ENCODE measurements at places on chromosomes 3 and 15.

DNA sequence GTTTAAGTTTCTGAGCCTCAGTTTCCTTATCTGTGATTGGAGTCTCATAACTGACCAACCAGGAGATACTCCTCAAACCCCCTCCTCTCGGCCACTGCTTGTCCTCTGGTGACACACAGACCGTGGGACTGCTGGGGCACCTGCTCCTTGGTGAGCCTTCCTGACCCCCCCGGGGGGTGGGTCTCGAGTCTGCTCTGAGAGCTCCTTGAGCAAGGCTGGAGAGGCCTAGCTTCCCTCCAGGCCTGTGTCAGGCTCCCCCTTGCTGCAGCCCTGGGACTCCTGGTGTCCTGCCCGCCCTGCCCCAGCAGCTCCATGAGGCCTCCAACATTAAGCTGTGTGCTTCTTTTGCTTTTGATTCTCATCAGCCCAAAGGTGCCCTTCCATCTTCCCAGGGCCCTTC is 27.7 kb downstream of the SRPRB start:
- DNase-seq: no peak

GRCh38 chr3:141811348-141811747 is 48.1 kb downstream of the GRK7 start:
- DNase-seq: no peak

GRCh38 chr15:78695046-78695671 is 54.1 kb upstream of the CHRNB4 start:
- no peak for DNase-seq

GRCh38 chr15:95295363-95295762 is 1035.1 kb upstream of the NR2F2 start:
- no peak for DNase-seq

GRCh38 chr3:75049533-75049932 is 435.1 kb upstream of the CNTN3 start:
- no peak for DNase-seq

DNA sequence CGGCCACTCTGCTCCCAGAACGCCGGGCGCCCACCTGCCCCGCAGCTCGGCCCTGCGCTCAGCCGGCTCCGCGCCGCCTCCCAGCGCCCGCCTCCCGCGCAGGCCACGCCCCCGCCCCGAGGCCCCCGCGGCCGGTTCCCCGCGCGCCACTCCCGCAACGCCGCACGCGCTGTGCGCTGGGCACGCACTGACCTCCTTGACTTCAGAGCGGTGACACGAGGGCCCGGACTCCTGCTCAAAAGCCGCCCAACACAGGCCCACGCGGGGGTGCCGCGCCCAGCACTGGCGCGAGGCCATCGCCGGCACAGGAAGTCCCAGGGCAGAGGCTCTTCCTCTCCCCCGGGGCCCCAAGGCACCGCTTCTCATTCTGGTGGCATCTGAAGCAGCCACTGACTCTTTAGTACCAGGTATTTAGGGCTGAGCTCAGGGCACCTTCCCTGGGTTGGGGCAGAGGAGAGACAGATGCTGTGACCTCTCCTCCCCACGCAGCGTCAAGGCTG is 12.4 kb downstream of the TNK2 start:
- DNase-seq: peak; percentile 15

- DNase-seq: no peak
Measured at GRCh38 chr15:40234783-40235182, 4.1 kb upstream of the PAK6 start.

DNA sequence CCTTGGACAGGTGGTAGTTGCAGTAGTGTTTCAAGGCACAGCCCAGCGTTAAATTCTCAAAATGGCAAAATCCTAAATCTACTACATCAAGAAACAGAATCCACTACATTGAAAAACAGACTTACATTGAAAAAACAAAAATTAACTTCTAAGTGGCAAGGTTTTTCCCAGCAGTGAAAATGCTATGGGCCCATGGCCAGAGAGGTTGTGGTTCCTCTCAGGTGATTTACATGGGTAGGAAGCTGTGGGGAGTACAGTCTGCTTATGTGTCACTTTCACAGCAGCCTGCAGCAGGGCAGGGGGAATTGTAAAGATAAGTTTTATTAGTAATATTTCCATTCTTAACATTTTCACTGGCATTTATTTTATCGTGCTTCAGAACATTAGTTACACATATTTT is 24.9 kb downstream of the TTC14 start:
- no peak for DNase-seq

GRCh38 chr3:170697131-170697530 is 111.3 kb upstream of the SLC7A14 start:
- no peak for DNase-seq

DNA sequence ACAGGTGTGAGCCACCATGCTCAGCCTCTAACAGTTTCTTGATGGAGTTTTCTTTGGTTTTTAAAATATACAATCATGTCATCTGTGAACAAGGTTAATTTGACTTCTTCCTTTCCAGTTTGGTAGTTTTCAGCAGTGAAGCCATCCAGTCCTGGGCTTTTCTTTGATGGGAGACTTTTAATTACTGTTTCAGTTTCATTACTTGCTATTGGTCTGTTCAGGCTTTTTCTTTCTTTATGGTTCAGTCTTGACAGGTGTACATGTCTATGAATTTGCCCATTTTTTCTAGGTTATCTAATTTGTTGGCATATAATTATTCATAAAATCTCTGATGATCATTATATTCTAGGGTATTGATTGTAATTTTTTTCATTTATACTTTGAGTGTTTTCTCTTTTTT is 36.8 kb downstream of the PFN2 start:
- DNase-seq: no peak

DNA sequence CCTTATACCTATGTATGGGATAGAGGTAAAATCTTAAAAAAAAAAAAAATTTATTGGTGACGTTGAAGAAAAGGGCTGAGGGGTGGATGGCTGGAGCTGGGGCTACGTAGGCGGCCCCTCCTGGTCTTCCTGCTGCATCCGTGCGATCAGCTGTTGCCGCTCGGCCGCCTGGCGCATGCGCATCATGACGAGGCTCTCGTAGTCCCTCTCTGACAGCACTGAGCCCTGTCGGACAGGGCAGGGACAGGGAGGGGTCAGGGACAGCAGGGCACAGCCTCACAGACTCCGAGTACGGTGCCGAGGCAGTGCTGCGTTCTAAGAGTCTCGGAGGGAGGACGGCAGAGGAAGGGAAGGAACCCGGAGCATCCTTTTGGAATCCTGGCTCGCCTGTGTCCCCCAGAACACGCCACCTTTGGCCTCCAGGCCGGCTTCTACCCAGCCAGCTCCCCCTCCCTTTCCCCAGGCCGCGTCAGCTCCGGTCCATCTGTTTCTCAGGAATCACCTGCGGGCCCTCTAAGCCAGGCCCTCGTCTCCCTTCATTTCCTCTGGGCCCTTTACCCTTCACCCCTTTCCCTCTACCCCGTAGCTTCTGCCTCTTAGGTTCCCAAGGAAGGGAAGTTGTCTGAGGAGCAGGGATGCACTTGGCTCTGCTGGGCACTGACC is 1.8 kb upstream of the C15orf62 start:
- no peak for DNase-seq

GRCh38 chr3:179688850-179689249 is 36.0 kb downstream of the USP13 start:
- DNase-seq: no peak

- no peak for DNase-seq
Measured at GRCh38 chr15:28904003-28904402, 18.2 kb downstream of the APBA2 start.

DNA sequence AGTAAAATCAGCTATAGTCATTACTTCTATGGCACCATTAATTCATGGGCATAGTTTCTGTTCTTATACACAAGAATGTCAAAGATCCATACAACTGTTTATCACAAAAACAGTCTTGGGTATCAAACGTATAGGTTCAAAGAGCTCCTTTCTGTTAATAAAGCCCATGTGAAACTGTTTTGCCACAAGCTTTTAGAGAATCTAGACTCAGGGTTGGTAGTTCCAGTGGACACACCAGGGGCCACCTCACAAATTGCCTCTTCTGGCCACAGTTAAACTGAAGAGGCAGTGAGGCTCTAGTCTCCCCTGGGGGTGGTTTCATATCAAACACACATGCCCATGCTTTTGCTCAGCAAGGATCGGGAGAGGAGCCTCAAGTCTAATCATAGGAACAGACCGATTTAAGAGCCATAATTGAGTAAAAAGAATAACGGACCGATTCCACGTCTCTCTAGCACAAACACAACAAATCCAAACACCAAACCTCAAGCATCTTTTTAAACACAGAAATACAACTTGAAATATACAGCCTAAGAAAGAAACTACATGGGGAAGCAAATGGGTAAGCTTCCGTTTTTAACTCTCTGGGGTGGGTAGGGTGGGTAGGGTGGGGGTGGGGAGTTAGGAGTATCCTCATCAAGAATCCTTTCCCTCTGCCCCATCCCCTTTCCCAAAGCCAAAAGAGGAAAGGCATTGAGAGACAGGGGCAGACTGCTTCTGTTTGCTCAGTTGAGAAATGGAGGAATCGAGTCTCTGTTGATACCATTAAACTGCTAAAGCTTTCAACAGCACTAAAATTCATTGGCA is 443.3 kb downstream of the MAGI1 start:
- DNase-seq: peak; percentile 2

- DNase-seq: no peak
Measured at GRCh38 chr3:188126276-188126675, 27.7 kb upstream of the LPP start.

GRCh38 chr15:82810061-82810889 is 847 bp downstream of the WHAMM start:
- no peak for DNase-seq

DNA sequence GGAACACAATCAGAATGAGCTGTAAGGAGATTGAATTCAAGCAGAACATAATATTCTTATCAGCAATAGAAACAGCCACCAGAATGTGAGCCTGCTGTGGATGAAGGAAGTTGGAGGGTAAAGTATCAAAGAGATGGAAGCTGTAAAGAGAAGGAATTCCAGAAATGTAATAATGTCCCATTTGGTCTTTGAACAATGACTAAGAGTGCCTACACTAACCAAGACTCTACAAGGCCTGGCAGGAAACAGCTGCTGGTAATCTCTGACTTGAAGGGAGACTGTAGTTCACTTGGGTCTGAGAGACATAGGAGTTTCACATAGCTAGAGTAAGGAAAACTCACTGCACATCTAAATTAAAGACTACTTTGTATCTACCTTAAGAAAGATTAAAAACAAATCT is 1176.0 kb upstream of the ALCAM start:
- DNase-seq: no peak

- DNase-seq: no peak
Measured at GRCh38 chr3:168990134-168990533, 673.4 kb downstream of the MECOM start.

DNA sequence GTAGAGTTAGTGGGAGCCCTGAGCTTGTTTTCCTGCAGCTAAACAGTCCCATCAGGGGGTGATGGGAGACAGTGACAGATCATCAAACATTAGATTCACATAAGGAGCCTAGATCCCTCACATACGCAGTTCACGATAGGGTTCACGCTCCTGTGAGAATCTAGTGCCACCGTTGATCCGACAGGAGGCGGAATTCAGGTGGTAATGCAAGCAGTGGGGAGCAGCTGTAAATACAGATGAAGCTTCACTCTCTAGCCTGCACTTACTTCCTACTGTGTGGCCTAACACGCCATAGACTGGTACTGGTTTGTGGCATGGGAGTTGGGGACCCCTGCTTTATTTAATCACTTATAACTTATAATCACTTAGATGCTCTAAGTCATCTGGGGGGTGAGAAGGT is 179.1 kb downstream of the AKAP13 start:
- DNase-seq: no peak

DNA sequence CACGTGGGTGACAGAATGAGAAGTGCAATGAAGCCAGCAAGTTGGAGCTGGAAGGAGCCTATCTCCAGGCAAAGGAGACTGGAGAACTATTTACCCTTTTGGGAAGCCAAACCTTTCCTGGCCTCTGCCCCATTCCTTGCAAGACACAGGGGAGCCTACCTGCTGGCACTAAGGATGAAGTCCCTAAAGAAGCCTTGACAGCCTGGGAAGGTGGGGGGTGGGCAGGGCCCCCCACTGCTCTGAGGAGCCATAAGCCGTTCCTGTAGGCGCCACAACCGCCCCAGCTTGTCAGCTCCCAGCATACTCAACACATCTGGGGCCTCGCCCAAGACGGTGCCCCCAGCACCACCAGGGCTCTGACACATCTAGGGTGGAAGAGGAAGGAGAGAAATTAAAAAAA is 5.5 kb downstream of the CDAN1 start:
- no peak for DNase-seq

DNA sequence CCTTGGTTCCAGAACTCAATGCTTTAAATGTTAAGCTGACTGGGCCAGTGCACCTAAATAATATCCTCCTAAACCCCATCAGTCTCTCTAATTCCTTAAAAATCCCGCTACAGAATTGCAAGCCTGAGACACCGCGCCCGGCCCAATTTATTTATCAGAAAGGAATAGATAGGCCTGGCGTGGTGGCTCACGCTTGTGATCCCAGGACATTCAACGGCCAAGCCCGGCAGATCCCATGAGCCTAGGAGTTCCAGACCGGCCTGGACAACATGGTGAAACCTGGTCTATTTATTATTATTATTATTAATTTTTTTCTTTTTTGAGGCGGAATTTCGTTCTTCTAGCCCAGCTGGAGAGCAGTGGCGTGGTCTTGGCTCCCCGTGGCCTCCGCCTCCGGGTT is 28.0 kb upstream of the TUBGCP5 start:
- no peak for DNase-seq

DNA sequence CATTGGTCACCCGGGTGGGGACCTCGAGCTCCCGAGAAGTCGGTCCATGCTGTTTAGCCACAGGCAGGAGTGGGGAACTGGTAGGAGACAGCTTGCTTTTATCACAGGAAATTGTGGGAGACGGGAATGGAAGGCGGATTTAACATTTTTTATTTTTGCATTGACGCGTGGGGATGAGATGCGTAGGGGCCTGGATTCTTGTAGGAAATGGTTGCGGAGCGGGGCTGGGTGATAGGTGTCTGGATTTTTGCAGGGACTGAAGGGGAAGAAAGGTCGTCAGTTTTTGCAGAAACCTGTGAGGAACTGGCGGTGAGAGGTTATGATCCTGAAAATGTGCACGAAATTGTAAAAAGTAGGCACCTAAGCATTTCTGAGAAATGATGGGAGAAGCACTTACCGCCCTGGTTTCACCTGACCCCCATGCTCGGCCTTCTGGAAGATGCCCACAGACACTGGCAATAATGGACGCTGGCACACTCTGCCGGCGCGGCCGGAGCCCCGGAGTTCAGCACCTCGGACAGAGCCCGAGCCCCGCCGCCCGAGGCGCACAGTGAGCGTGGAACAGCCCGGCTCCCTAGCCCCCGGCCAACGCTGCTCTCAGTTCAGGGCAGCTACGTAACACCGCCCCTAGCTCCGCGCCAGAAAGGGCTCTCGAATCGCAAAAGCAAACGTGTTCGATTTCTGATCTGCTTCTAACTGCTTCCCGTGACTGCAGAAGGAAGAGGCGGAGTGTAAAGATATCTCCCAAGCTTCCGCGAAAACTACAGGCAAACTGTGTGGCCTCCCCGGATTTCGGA is 928 bp downstream of the ANKRD34C start:
- no peak for DNase-seq

DNA sequence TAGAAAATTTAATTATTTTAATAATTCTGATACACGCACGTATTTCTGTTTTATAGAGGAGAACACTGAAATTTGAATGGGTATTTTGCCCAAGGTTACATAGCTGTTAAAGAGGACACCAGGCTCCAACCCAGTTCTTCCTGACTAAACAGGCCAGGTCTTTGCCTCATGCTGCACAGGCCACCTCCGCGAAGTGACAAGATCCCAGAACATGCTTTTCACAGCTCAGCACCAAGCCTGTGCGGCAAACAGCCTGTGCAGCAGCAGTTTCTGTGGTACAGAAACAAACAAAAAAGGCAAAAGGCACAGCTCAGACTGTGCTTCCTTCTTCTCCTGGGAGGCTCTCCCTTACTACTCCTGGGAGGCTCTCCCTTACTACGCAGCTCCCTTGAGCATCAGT is 6.5 kb downstream of the FOXL2 start:
- no peak for DNase-seq

Measured in NCI-H1092 (cell line).